ENCODE measurements at places on chromosomes 7 and 10.
A peak's percentile ranks its signal among the peaks of the same experiment; 100 is the strongest.

- DNase-seq = no peak
These were observed 160.3 kb downstream of the SNX10 start for GRCh38 chr7:26451997-26452396.

DNA sequence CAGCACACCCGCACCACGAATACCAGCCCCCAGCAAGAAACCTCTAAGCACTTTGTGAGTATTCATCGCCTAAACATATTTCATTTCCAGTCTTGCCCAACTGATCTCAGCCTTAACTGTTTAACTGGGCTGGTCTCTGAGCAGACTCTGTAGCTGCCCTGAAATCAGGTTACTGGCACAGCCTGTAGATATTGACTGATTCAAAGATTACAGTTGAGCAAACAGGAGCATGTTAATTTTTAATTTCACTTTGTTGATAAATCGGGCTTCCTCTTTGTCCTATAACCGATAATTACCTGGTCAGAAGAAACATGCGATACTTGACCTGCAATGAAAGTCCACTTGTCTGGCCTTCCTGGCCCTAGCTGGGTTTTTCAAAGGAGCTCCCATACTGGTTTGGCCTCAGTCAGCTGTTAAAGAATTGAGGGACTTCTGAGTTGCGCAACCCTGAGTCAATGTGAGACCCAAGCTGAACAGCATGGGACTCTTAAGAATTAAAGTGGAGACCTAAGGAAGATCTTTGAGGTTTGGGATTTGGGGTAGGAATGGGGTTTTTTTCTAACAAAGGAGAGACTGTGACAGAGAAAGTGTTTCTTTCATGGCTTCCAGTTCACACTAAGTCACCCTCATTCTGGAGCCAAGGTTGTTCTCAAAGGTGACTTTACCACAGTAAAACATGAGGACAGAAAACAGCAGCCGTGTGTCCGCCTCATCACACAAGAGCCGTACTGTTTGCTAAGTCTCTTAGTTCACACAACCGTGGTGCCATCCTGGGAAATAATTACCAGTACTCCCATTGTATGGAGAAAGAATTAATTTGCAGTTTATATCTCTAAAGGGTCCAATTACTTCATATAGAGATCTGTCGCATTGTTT, 75.9 kb downstream of the PPP1R3C start:
- no peak for DNase-seq

DNA sequence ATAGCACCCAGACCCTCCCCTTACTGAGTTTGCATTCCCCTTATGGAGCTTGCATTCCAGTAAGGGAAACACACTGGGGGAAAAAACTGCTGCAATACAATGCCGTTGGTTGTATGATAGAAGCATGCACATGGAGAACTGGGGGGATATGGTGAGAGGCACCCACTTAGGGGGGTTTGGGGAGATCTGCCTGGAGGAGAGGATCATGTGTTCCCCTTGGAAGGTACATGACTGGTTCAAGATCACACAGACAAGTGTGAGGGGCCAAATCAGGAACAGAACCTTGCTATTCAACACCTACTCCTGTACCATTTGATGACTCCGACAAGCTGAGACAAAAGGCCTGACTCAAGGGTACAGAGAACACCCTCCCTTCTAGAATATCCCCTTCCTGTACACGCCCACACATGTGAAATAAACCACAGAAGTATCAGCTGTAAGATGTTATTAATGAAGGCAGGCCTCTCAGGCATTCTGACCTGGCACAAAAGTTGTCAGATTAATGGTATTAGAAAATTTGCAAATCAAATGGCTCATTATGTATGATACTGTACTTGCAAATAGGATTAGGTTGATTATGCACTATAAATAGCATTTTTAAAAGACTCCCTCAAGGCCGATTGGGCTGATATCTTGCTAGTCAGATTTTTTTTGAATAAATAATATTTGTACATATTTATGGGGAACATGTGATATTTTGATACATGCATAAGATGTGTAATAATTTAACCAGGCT, 122.2 kb downstream of the NPY start:
- DNase-seq = no peak

DNA sequence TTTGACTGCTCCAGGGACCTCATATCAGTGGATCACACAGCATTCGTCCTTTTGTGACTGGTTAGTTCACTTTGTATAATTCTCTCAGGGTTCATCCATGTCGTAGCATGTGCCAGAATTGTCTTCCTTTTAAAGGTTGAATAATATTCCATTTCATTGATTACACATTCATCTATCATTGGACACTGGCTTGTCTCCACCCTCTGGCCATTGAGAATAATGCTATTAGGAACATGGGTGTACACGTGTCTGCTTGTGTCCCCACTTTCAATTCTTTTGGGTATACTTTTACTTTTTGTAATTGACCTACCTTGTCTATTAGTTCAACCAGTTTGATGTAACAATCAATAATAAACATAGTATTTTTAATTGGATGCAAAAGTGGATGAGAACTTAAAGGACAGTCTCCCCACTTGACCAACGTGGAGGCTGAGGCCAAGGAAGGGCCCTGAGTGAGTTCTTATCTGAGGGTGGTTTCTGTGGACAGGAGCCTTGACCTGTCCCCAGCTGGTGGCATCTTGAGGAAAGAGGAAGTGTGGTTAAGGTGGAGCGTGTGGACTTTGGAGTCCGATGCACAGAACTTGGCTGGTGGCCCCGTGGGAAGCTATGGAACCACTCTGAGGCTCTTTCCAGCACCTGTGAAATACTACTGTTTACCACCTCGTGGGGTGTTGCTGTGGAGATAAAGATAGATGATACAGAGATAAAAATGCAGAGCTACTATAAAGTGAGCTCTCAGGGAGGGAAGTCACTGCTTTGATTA, 16.6 kb downstream of the WDFY4 start:
- DNase-seq = no peak

- no peak for DNase-seq
These were observed at the start of gene FRMD4A for GRCh38 chr10:14330388-14331061. FRMD4A (minus strand) TSS chr10:14330924.

- DNase-seq = no peak
These were observed 297.2 kb downstream of the RPS24 start for GRCh38 chr10:78330884-78331283.

GRCh38 chr10:97724341-97724941, 10.9 kb downstream of the MARVELD1 start:
- peak; percentile 53 for DNase-seq

DNA sequence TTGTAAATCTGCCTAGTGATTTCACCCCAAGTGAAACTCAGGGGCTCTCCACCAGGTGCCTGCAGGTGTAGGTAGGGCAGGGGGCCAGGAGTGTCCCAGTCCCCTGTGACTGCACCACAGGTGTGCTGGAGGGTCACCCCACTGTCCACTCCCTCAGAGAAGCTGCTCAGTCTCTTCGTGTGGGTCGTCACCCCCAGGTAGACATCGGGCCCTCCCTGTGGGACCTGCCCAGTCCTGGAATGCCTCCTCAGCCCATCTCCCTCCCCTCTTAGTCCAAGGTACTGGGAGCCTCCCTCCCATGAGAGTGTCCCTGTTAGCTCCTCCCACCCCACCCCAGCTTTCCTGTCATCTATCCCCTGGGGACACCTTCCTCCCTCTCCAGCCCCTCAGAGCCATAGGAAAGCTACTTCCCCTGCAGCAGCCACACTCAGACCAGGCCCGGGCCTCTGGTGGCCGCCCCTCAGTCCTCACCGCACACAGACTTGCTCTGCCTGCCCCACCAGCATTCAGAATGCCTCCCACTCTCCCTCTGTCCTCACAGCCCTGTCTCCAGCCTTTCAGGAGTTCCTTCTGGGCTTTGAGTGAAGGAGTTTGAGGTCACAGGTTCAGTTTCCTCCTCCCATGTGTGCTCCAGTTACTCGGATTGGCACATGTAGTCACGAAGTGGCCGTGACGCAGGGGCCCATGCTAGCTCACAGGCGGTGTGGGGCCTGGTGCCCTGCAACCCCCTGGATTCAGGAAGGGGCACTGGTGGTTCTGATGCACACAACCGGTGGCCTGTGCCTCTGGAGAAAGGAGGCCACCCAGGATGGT, 5.1 kb downstream of the ALOX5 start:
- no peak for DNase-seq

- no peak for DNase-seq
These were observed 6.9 kb upstream of the CREB3L2 start for GRCh38 chr7:138008588-138009349.

DNA sequence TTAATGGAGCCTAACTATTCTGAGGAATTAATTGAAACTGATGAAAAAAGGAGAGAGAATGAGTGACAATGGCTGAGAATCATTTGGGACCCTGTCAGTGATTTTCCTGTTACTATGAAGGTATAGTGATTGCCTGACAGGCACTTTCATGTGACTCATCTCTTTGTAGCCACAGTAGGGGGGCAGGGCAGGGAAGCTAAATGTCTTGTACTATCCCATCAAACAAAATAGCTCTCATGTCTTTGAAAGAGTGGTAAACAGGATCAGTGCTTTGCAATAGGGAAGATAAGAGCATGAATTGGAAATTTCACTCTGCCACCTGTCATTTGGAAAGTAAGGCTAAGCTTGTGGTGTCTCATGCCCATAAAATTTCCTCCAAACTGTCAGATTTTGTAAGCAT, 94.5 kb upstream of the GSDME start:
- DNase-seq = no peak

DNA sequence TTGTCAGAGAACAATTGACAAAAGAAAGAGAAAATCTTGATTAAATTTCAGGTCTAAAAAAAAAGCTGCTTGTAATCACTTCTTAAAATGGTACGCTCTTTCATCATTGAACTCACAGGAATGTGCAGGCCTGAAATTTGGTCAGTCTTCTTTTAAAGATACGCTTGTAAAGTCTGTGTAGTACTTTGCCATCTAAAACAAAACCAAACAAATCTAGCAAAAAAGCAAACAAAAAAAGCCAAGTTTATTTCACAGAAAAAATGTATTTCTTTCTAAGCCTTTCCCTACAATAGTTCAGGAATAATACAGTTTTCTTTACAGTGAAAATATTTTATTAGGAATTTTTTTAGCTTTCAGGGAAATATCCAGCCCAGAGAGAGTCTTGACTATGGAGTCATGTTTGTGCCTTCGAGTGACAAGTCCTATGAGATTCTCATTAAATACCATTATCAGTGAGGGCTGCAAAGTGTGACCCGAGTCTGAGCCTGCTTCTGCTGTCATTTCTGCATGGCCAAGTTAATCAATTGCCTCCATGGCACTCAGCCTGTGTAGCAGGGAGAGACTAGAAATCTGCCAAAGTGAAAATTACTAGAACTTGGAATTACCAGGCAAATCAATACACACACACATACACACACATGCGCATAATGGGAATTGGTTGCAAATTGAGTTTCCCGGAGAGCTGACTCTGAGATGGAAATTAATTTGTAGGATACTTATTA, 172.6 kb downstream of the OTUD1 start:
- DNase-seq = no peak

DNA sequence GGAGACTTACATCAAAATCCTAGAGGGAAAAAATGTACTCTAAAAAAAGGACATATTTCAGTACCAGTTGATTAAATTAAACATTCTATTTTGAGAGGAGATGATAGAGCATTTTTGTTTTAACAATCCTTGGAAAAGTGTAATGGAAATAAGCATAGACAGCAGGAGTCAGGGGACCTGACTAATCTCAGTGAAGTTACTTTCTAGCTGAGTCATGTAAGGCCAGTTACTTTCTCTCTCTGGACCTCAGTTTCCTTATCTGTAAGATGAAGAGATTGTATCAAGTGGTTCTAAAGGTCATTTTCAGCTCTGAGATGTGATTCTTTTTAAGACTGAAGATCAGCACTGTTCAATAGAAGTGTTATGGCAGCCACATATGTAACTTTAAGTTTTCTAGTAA, 44.1 kb downstream of the VTI1A start:
- DNase-seq = no peak

DNA sequence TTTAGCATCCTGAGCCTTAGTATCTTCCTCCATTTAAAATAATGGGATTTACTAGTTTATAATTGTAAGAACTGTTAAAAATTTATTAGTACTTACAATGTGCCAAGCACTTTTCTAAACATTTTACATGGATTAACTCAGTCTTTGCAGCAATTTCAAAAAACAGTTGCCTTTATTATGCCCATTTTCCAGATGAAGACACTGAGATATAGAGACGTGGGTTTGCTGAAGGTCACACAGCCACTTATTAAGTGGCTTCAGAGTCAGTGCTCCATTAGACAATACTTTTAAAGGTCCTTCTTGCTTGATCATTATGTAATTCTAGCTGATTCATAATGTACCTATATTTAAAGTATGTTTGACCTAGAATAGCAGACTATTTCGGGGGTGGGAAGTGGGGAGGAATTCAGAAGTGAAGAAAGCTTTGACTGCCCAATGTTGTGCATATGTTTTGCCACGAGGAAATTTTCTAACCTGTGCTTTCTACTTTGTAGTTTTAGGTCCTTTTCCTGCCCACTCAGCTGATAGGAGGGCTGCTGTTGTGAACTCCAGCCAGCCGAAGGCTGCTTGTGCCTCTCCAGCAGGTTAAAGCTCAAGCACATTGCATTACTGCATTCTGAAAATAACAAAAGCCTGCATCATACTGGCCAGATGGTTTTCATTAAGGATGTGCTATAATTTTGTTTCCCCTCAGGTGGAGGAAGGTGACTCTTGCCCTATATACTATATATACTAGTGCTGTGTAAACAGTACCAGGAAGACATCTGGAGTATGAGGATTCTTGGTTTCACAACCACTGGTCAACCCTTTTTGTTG, 4.3 kb downstream of the PLEKHA8 start:
- DNase-seq = peak; percentile 54

- no peak for DNase-seq
These were observed 84.2 kb upstream of the STEAP1B start for GRCh38 chr7:22584179-22584578.

DNA sequence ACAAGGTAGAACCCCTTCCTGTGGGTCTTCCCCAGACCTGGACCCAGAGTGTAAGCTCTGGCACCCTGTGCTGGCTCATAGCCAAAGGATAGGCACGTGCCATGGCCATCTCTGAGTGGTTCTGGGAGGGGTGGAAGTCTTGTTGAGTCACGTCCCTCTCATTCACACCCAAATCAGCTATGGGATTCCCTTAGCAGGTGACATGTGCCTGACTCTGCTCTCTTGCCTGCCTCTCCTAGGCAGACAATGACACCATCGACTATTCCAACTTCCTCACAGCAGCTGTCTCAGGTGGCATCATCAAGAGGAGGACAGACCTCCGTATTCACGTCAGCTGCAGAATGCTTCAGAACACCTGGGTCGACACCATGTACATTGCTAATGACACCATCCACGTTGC, 59.8 kb downstream of the C10orf120 start:
- no peak for DNase-seq
